ENCODE measurements at places on chromosomes 6 and 20. TPM values are rescaled to one million over a fixed set of nuclear protein-coding genes. Genes with fewer than 3 reads are reported as not detected.

Gene CTCFL
- total RNA-seq, result not detected

DNA sequence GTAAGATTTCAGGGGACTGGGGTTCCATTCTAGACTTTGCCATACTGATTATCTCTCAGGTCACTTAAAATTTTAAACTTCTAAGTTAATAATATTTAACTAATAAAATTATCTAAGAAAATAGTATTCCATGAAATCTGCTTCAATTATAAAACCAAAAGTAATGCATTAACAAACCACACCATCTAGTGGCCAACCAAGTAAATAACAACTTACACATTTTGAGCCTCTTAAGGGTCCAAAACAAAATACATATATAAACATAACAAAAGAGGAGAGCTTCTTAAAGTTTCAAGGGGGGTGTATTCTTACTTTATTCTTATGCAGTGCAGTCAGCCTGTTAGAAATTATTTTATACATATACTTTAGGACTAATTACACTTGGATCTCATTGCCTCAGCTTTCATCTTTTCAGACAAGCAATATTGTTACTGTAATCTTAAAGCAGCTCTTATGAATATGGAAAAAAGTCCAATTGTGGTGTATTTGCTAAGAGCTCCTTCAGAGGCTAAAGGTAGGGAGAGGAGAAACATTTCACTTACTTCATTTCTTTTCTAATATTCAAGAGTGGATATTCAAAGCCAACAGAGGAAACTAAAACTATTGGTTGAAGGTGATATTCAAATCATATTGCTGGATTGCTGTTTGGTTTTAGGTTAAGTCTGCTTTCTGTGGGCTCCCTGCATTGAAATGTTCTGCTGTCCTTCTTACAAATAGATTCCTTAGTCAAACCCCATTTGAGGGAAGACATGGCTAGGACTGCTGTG lies 199.7 kb upstream of the SIM1 start:
- DNase-seq, result peak; percentile 55

- DNase-seq, result no peak
Observed at GRCh38 chr6:14642842-14643241, 525.3 kb downstream of the CD83 start.

Gene HSPA1A
- total RNA-seq, result not detected

Gene FAM120B
- total RNA-seq, result 21.4 TPM

- no peak for DNase-seq
Observed at GRCh38 chr6:4125933-4126864, 9.2 kb downstream of the ECI2 start.

Gene ADGRF1
- total RNA-seq, result not detected

DNA sequence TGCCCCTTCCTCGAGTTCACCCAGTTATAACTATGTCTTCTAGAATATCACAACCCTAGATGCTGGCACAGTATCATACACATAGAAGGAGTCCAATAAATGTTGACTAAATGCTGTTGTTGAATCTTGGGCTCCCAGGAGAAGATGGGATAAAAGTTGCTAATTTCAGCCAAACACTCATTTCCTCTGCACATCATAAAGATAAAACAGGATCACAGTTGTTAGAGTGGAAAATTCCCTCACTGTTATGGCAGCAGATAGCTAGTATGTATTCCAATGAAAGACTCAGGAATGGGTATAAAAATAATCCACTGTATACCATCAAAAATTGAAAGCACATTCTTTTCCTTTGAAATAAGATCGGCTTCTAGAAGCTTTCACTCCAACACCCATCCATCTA lies 294.9 kb upstream of the TSHZ2 start:
- DNase-seq, result no peak

GRCh38 chr6:154757352-154758050 lies 24.3 kb downstream of the SCAF8 start:
- no peak for DNase-seq

DNA sequence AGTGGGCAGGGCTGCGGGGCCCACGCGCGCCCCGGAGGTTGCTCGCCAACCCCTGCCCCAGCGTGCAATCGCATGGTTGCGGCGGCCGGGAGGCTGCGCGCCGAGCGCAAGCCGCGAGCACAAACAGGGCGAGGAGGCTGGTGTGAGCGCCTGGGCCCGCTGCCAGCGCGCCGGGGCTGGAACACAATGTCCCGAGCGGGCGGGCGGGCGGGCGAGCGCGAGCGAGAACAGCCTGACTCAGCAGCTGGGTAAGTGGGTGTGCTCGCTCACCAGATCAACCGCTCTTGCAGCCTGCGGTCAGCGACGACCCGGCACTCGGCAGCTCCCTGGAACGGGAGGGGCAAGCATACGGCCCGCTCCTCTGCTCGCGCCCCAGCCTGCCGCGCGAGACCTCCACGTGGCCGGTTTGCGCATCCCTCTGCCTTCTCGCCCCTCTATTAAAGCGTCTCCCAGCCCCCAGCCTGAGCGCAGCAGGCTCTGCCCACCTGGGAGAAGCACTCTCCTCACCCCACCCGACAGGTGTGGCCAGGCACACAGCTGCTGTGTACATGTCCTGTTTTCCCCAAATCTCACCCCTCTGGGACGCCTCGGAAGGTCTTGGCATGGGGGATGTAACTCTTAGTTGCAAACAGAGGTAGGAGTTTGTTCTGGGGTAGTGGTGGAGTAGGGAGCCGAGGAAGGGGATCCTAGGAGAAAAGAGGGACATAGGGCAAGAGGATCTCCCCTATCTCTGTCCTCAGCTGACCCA lies 8.7 kb upstream of the ARMC12 start:
- DNase-seq, result peak; percentile 80

DNA sequence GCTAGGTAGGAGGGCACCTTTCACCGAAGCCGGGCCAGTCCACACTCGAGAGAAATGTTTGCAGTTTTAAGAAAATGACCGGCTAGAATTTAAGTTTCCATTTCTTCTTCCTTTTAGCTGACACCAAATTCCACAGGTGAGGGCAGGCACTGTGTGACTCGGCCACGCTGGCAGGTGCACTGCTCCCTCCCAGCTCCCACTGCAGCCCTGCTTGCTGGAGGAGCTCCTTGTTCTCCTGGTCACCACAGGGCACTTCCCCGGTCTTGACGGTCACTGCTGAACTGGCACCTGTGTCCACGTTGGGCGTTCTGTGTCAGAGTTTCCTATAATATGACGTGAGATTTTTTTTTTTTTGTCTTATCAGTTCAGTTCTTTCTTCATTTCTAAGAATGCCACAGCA lies 3.6 kb upstream of the KIF25 start:
- DNase-seq, result no peak

- no peak for DNase-seq
Observed at GRCh38 chr6:52728394-52728793, 34.9 kb downstream of the GSTA2 start.

- no peak for DNase-seq
Observed at GRCh38 chr6:84771756-84772356, 7.5 kb upstream of the TBX18 start.

DNA sequence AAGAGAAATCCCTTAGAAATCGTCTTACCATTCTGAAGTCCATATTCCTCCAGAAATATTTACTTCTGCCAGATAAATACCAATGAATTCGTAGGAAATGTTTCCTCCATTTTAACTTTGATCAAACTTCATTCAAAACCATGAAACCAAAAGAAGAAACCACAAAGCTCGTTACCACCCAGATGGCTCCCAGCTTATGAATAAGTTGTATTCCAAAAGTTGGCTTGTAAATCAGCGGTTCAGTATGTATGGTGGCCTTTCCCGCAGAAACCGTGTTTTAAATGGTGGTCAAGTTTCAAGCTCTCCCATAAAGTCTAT lies 73.6 kb upstream of the RIPOR2 start:
- DNase-seq, result no peak

- no peak for DNase-seq
Observed at GRCh38 chr6:14025160-14025559, 92.4 kb upstream of the CD83 start.

- DNase-seq, result no peak
Observed at GRCh38 chr20:38200646-38201045, 35.6 kb upstream of the TGM2 start.

- DNase-seq, result no peak
Observed at GRCh38 chr6:91276315-91276714, 689.4 kb upstream of the MAP3K7 start.

Gene RIN2
- 20.3 TPM for total RNA-seq

GRCh38 chr6:37127961-37128862 lies 41.7 kb upstream of the PIM1 start:
- no peak for DNase-seq

Gene APOBEC2
- total RNA-seq, result 7.0 TPM

DNA sequence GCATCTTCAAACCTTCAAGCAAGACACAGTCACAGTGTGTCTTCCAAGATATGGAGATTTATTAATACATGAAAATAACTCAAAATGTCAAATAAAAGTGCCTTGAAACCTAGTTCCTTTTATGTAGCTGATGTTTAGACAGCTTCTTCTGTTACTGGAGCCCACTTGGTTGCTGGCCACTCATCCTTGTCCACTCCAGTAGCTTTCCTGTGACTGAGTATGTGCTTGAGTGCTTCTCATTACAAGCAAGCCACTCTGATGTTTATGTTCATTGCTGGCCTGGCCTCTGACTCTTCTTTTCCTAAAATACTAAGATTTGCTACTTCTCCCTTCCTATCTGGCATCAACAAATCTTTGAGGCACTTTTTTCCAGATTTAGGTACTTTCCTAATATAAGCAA lies 545.2 kb upstream of the MAN1A1 start:
- no peak for DNase-seq

DNA sequence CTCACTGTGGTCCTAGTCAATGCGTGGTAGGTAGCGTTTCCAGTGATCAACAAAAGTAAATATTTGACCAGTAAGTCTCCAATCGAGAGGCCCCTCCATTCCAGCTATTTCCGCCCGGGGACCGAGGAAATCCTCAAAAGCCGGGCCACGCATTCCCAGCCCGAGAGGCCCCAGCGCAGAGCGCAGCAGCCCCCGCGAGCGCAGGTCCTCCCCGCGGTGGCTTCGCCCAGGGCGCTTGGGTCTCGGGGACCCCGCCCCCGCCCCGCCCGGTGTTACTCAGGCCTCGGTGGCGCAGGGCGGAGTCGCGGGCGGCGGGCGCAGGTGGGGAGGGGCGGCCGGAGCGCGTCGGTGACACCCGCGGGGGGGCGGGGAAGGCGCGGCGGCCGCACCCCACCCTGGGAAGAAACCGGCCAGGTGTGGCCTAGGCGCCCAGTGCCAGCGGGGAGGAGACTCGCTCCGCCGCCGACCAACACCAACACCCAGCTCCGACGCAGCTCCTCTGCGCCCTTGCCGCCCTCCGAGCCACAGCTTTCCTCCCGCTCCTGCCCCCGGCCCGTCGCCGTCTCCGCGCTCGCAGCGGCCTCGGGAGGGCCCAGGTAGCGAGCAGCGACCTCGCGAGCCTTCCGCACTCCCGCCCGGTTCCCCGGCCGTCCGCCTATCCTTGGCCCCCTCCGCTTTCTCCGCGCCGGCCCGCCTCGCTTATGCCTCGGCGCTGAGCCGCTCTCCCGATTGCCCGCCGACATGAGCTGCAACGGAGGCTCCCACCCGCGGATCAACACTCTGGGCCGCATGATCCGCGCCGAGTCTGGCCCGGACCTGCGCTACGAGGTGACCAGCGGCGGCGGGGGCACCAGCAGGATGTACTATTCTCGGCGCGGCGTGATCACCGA lies at the start of gene DSP:
TSS of gene DSP (plus strand) at position 497 of the 890 bp plus-strand sequence. CDS start at position 742, 245 bp downstream.
- no peak for DNase-seq

Gene PROKR2
- total RNA-seq, result not detected

Gene HLA-DQA1
- total RNA-seq, result not detected

- DNase-seq, result no peak
Observed at GRCh38 chr6:118476551-118476950, 71.5 kb upstream of the PLN start.
